Cortex of kidney (tissue), 1 donor: ENCODE measurements at places on chromosomes 7 and 10.

DNA sequence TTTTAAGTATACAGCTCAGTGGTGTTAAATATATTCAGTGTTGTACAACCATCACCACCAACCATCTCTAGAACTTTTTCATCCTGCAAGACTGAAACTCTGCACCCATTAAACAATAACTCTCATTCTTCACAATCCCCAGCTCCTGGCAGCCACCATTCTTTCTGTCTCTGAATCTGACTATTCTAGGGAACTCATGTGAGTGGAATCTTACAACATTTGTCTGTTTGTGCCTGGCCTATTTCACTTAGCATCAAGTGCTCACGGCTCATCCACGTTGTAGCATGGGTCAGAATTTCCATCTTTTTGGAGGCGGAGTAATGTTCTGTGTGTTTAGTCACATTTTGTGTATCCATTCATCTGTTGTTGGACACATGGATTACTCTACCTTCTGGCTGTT, 40.8 kb upstream of the PFKFB3 start:
- DNase-seq = no peak

GRCh38 chr7:54932818-54933543, 85.8 kb upstream of the EGFR start:
- DNase-seq = no peak

GRCh38 chr7:25994433-25994994, 157.5 kb upstream of the NFE2L3 start:
- no peak for DNase-seq

- DNase-seq = no peak
Measured at GRCh38 chr7:116630357-116630756, 41.6 kb upstream of the MET start.

GRCh38 chr7:33040803-33041516, 21.6 kb downstream of the NT5C3A start:
- no peak for DNase-seq

DNA sequence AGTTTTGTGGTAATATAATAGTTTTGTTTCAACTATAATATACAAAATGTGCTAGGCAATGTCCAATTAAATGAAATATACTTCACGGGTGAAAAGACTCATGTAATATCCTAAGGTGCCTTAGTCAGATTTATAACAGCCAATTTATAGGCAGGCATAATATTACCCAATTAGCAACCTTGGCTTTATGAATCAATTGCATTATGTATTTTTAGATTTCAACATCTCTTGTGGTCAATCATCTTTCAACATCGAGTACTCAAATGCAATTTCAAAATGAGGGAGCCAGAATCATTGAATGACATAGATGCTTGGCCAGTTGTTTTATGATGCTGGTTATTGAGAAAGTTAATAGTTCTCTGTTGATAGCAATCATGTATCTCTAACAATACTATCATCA, 110.3 kb upstream of the SP8 start:
- no peak for DNase-seq

GRCh38 chr7:92799446-92800211, 36.7 kb downstream of the CDK6 start:
- DNase-seq = no peak

GRCh38 chr10:58319599-58319998, 15.2 kb upstream of the UBE2D1 start:
- no peak for DNase-seq

DNA sequence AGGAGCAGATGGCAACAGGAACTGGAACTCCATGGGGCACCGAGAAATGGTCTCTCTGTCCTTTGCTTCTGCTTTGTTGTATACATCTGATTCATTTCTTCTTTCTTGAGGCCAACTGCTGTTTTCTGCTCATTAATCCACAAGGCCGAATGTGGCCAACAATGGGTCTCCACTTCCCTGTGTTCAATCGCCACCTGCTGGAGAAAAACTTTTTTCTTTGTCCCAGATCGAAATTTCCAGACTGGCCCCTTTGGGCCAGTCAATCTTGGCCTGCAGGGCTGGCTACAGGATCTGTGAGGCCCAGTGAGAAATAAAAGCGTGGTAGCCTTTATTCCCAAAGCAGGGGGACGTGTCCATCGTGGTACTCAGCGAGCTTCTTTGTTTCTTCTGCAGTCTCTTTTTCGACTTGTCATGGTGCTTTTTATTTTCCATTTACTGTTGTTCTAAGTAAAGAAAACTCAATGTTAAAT, 58.8 kb downstream of the PARP12 start:
- DNase-seq = no peak

DNA sequence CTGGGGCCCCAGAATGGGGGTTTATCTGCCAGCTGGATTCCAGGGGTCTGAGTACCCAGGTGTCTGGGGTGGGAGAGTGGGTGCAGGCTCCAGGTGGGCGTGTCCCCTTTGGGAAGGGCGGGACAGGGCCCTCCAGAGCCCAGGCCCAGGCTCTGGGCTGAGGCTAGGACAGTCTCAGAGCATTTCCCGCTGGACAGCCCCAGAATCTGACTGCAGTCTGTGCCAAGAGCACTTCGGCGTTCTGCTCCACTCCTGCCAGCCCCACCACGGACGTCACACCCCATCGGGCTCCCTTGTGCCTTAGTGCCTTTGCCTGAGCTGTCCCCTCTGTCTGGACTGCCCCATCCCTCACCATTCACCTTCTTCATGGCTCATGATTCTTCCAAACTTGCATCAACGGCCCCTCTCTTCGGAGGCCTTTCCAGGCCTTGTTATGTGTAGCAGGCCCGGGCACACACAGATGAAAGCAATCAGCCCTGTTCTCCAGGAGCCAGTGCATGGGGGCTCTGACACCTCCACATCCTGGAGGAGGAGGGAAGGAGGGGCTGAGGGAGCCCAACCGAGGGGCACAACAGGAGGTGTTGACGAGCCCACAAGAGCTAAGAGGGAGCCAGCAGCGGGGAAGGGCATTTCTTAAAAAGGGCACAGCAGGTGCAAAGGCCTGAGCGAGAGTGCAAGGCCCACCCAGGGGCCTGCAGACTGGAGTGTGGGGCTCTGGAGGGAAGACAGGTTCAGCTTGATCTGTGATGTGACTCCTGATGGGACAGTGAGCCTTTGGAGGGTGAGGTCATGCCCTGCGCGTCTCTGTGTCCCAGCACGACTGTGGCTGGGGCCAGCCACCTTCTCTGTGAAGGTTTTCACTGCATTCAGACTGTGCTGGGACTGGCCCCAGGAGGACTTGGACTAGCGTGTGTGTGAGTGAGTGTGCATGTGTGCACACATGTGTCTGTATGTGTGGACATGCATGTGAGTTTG, 41.7 kb downstream of the GTF2IRD1 start:
- DNase-seq = no peak

- no peak for DNase-seq
Measured at GRCh38 chr7:40755438-40755837, 620.6 kb downstream of the SUGCT start.

DNA sequence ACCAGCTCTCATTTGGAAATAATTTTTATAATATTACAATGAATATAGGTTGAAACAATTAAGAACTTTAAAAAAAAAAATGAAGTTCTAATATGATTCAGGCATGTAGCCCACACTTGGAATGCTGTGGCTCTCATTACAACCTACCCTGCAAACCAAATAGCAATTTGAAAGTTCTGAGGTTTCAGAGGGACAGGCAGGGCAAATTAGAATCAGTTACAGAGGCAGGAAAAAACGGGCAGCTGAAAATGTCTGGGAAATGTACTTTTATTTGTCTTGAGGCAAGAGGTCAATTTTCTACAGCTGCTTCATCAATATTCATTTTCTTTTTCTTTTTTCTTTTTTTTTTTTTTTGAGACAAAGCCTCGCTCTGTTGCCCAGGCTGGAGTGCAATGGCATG, 95.3 kb downstream of the PIP4K2A start:
- no peak for DNase-seq

DNA sequence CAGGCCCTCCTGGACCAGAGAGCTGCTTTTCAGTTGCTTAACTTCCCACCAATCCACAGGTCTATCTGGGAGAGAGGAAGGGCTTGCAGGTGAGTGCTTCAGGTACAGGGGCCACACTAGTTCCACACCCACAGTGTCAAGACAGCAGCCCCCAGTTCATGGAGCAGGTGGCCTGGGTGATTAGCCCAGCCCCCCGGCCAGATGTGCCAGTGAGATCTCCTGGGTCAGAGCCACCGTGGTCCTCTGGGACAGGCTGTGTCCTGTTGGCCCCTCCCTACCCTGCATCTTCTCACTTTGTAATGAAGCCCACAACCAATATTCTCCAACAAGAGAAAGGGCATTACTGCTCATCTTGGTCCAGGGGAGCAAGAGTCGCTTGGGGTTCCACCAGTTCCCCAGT, 30.6 kb downstream of the DRGX start:
- DNase-seq = no peak

- DNase-seq = no peak
Measured at GRCh38 chr7:31933481-31933880, 136.7 kb downstream of the PDE1C start.

GRCh38 chr10:7401782-7402181, 9.1 kb downstream of the SFMBT2 start:
- DNase-seq = no peak

GRCh38 chr7:8172372-8173354, 89.3 kb downstream of the ICA1 start:
- no peak for DNase-seq

DNA sequence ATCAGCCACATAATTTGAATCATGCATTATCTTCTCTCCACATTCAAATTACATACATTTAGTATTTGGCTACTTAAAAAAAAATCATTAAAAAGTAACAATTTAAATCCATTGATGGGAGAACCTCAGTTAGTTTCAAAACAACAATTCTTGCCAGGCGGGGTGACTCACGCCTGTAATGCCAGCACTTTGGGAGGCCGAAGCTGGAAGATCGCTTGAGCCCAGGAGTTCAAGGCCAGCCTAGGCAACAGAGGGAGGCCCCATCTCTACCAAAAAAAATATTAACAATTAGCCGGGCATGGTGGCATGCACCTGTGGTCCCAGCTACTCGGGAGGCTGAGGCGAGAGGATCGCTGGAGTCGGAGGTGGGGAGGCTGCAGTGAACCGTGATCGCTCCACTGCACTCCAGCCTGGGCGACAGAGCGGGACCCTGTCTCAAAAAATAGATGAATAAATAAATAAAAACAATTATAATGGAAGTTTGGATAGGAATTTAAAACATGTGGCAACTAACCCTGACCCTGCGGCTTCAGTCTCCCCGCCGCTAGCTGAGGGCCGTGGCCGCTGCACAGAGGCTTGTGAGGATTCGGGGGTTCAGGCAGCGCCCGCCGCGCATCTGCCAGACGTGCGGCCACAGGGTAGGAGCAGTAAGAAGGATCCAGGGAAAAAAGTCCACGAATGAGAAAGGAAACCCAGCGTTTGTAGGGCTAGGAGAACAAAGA, 1.1 kb upstream of the CSGALNACT2 start:
- no peak for DNase-seq

- no peak for DNase-seq
Measured at GRCh38 chr7:46029111-46029704, 108.1 kb upstream of the IGFBP3 start.

DNA sequence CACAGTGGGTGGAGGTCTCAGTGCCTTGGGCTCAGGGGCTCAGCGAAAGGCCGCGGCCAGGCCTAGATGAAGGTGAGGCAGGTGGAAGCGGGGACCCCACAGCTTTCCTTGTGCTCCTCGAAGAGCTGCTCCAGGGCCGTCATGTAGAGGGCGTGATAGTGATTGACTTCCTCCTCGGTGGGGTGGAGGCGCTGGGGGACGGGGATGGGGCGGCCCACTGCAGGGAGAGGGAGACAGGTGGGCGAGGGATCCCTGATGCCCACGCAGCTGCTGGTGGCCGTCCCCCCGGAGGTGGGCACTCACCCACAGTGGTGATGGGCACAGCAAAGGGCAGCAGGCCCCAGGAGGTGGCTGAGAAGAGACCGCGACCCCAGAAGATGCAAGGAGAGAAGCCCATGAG, 5.0 kb downstream of the MOGAT3 start:
- no peak for DNase-seq

- DNase-seq = no peak
Measured at GRCh38 chr10:118851062-118852035, 96.6 kb upstream of the CACUL1 start.

DNA sequence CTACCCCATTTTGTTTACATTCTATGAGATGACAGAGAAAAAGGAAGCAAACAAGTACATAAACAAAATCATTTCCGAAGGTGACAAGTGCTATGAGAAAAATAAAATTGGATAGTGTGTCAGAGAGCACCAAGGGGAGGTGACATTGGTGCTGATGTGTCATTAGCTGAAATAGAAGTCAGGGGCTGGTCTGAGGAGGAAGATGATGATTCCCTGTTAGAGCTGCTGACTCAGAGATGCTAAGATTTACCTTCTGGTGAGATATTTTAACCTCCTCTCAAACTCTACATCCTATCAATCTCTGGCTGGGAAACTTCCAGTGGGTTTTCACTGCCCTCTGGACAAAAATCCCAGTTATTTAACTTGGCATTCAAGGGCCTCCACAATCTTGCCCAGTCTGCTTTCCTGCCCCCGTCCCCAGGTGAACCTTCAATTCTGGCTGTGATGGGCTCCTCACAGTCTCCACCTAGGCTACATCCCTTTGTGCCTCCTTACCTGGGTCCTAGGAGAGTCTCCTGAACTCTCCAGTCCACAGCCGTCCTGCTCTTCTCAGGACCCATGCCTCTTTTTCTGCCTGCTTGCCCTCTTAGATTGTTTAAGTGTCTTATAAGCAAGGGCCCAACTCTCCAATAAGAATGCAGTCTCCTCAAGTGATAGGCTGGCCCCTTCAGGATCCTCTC, 26.6 kb downstream of the DUSP5 start:
- DNase-seq = no peak

DNA sequence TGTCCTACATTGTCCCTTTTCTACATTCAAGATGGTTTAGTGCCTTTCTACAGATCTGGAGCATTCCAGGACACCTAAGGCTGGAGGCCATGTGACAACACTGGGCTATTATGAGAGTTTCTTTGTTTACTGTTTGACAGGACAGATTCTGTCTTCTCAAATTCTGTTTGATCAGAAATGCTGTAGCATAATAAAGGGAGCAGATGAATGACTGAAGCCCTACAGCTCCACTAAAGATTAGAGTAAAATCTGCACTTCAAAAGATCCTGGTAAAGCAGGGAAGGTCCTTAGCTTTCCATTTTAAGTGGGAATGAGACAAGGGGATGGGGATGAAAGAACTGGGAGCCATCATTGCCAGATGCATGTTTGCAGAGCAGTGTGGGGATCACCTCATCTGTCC, 38.4 kb downstream of the TMEM229A start:
- DNase-seq = no peak

DNA sequence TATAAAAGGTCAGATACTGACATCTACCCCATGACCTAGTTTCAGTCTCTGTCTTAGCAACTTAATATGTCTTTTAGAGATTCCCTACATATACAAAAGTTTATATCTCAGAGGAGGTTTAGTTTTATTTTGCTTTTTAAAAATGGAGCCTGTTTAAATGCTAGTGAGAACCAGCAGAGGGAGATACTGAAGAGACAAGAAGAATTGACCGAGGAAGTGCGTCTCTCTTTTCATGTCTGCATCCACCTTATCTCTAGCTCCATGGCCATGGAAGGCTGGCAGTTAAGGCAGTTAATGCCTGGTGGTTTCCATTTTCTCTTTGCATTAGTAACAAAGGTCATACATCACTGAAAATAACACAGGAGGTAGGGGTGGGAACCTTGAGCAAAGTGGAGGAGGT, 10.7 kb downstream of the SUV39H2 start:
- DNase-seq = no peak
